Pancreas (tissue), 10 donors: ENCODE measurements at places on chromosomes 7 and 10. TPM values are rescaled to one million over a fixed set of nuclear protein-coding genes. Genes with fewer than 3 reads are reported as not detected.

DNA sequence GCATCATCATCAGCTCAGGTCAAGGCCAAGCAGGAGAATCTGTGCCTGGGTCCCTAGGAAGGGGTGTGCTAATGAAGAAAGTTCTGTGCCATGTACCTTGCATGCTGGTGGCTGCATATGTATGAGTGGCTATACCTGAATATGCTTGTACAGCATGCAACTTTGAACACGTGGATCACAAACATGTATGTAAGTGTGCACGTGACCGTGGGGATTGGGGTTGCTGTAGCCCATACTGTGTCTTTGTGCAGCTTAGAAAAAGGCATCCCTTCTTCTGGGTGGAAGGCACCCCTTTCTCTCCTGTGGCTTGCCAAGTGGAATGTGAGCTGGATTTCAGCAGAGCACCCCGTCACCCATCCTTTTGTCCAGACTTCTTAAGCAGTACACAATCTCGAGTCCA is 13.8 kb downstream of the EMX2 start:
- no peak for DNase-seq

GRCh38 chr10:10613656-10614244 is 403.9 kb upstream of the CELF2 start:
- no peak for DNase-seq

GRCh38 chr7:28596245-28596935 is 184.1 kb downstream of the CREB5 start:
- no peak for DNase-seq

DNA sequence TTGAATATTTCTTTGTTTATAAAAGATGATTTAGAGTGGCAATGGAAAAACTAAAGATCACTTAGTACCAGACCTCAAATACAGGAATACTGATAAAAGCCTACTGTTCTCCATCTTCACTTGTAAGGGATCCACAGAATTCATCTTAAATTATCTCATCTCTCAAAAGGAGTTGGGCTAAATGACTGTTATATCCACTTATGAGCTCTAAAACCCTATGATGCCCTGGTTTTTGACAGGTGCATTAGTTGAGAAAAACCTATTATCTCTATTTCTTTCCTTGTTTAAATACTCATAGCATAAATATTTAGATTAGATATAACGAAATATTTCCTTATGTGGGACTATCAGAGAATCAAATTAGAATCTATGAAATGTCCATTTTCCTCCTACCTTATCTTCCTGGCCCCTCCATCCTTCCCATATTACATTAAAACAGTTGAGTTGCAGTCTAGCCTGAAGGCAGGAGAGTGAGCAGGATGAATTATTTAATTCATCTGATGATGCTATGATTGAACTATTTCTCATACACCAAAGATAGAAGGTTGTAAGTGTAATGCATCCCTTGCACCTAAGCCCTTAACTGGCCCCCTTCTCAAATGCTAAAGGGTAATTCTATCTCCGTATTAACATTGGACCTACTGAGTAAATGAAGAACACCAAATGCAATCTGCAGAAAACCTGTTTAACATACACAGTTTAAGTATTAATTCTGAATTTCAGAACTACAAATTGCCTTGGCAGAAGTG is 29.7 kb downstream of the PPP3CB start:
- no peak for DNase-seq

DNA sequence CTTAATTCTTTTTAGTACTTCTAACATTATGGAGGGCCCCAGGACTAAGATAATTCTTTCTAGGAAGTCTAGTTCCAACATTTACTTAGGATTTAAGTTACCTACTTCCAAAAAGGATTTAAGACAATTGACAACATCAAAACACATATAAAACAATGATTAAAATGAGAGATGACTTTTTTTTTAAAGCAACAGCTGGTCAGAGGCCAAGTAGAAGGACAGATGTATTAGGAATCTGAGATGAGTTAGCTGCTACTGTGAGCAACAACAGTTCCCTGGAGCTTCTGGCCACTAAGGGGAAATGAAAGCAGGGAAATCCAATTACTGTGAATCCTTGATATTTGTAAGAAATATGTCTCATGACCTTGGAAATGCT is 222.3 kb downstream of the PHTF2 start:
- no peak for DNase-seq

DNA sequence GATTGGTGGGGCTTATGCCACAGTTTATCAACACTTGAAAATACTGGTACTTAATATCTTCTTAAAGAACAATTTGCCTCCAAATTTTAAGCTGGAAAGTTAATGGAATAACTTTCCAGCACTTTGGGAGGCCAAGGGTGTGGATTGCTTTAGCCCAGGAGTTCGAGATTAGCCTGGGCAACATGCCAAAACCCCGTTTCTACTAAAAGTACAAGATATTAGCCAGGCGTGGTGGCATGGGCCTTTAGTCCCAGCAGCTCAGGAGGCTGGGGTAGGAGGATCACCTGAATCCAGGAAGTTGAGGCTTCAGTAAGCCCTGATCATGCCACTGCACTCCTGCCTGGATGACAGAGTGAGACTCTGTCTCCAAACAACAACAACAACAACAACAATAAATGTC is 56.0 kb downstream of the PRF1 start:
- no peak for DNase-seq

DNA sequence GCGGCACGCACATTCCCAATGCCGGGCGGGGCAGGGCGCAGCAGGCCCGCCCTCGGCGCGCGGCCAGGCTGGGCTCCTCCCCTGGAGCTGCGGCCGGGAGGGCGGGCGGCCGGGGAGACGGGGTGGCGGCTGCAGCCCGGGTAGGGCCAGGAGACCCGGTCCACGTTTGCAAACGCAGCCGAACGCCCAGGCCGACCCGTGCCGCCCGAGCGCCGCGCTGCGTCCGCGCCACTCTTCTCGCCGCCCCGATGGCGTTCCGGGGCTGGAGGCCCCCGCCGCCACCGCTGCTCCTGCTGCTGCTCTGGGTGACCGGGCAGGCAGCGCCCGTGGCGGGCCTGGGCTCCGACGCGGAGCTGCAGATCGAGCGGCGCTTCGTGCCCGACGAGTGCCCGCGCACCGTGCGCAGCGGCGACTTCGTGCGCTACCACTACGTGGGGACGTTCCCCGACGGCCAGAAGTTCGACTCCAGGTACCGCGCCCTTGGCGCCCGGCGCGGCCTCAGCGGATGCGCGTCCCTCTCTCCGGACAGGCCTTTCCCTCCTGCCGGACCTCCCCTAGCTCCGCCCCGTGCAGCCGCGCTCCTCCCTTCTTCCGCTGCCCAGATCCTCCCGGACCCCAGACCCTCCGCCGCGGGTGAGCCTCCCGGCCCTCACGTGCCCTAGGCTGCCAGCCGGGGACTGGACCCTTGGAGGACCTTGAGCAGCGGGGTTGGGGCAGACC is at the start of gene FKBP9:
Gene FKBP9, plus strand, starts transcription at position 115 of the 720 bp plus-strand sequence. Its CDS starts 134 bp downstream, at position 249.
- peak; percentile 94 for DNase-seq

GRCh38 chr10:48517482-48517881 is 87.4 kb downstream of the ARHGAP22 start:
- DNase-seq: no peak

- no peak for DNase-seq
Observed at GRCh38 chr7:20797042-20797461, 10.4 kb upstream of the SP8 start.

GRCh38 chr7:71824006-71824760 is 588.0 kb downstream of the CALN1 start:
- peak; percentile 13 for DNase-seq

- peak; percentile 35 for DNase-seq
Observed at GRCh38 chr10:49115015-49115795, at the start of gene VSTM4. Gene VSTM4, minus strand, starts transcription at chr10:49115522. Its CDS starts 37 bp downstream, at chr10:49115485.

GRCh38 chr10:78320506-78320905 is 286.8 kb downstream of the RPS24 start:
- no peak for DNase-seq

GRCh38 chr7:2163600-2164555 is 68.9 kb downstream of the MAD1L1 start:
- no peak for DNase-seq

DNA sequence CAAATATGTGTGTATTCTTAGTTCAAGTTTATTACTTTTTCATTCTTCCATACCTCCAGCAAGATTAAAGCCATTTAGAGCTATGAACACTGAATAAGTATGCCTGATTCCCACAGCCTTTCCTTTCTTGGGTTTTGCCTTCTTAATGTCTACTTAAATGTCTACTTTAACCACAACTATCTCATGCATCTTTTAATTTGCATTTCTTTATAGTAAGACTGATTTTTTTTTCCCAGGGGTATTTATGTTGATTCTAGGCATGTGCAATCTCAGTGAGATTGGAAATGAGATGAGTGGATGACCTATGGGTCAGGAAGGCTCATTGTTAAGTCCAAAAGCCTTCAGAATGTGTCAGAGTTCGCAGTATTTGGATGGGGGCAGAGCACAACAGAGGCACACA is 3.6 kb downstream of the PCBD1 start:
- DNase-seq: no peak

DNA sequence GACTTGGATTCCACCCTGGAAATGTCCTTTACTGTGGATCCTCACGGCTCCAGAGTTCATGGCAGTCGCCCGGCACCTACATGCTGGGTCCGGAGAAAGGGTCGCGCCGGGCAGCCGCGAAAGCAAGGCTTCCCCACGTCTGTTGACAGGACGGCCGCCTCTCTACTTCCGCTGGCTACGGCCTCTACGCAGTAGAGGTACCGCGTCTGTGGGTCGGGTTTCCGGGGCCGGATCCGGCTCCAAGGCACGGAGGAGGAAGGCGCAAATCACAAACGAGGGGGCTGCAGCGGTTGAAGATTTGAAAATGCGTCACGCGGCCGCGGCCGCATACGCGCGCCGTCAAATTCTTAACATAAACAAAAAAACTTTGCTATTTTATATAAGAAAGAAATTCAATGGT is 649.6 kb downstream of the REEP3 start:
- no peak for DNase-seq

DNA sequence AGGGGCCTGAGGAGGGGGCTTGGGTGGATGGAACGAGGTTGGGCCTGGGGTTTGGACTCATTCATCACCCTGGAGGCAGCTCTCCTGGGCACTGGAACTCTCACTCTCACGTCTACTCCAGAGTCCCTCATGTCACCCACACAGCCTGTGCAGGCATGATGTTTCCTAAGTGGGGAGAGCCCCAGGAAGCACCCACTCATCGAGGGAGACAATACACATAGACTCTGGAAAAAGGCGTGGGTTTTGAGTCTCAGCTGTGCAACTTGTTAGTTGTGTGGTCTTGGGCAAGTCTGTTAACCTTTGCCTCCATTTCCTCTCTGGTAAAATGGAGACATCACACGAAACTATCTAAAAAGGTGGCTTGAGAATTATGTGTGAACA is 25.9 kb upstream of the RBM20 start:
- DNase-seq: no peak

DNA sequence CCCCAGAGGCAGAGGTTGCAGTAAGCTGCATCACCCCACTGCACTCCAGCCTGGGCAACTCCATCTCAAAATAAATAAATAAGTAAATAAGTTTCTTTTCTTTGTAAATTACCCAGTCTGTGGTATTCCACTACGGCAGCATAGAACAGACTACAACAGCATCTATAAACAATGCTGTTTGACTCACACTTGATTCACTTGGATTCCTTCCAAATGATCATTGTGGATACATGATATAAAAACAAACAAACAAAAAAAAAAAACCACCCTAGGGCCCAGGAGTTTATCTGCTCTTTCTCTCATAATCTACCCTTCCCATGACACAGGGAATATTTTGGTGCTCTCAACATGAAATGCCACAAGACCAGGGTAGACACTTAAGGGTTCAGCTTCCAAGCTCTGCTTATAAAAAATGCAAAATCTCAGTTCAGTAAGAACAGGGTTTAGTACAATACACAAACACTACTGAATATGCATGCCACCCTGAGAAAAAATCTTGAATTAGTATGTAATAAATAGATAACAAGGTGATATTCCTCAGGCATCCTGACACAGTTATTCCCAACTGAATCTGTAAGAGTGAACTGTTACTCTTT is 200.9 kb downstream of the FAM107B start:
- DNase-seq: no peak

DNA sequence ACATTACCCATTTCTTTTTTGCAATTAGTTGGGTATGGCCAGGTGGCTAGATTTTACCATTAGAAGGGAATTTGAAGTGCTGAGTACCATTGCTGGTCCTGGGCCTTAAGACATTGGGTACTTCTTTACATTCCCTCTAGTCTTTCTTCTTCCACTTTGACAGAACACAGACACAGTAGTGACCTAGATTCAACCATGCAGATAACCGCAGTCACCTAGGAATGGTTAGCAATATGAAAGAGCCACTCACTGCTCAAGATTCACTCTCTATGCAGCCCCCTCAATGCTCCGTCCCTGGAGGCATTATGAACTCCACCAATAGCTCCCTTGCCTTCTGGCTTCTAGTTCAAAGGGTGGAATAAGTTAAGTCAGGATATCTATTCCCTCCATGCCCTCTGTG is 16.2 kb upstream of the PON1 start:
- no peak for DNase-seq

GRCh38 chr10:59173414-59173813 is 3.0 kb upstream of the PHYHIPL start:
- no peak for DNase-seq

DNA sequence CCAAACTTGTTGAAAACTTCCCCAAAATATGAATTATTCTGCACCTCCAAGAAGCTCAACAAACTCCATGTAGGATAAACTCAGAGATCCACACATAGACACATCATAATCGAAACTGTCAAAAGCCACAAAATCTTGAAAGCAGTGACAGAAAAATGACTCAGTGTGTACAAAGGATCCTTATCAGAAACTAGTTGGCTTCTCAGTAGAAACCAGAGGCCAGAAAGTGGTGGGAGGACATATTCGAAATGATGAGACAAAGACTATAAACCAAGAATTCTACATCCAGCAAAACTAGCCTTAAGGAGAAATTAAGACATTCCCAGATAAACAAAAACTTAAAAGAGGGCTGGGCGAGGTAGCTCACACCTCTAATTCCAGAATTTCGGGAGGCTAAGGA is 38.5 kb downstream of the MCMBP start:
- no peak for DNase-seq

GRCh38 chr7:116524609-116525297 is at the start of gene CAV1:
Gene CAV1, plus strand, starts transcription at chr7:116525036. Its CDS starts 27 bp downstream, at chr7:116525063.
- DNase-seq: peak; percentile 65

DNA sequence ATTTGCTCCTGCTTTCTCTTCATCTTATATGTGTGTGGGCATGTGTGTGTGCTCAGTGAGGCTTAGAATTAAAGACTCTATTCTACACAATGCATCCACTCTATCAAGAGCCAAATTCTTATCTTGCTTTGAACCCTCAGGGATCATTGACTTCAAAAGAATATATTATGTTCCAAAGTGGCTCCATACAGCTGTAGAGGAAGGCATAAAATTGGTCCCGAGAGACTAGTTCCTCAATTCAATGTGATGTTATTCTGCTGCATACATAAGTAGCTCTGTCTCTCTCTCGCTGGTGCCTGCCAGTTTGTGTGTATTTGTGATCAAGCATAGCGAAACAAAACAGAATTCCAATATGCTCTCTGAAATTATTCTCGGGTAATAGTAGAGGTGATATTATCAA is 997.9 kb upstream of the POT1 start:
- no peak for DNase-seq

- DNase-seq: no peak
Observed at GRCh38 chr10:12556039-12556438, 206.7 kb downstream of the CAMK1D start.

Gene CXCL12
- 80.2 TPM for total RNA-seq

Gene CCDC3
- 0.94 TPM for total RNA-seq

Gene OPN1SW
- total RNA-seq: not detected

Gene SUN1
- total RNA-seq: 51.7 TPM

Gene LIPM
- not detected for total RNA-seq

Gene TMEM236
- total RNA-seq: 0.22 TPM

Gene ANAPC16
- 52.4 TPM for total RNA-seq

Gene HILPDA
- total RNA-seq: 3.9 TPM

Gene CD36
- 12.0 TPM for total RNA-seq

Gene BTBD16
- 0.14 TPM for total RNA-seq

Gene CRPPA
- total RNA-seq: 1.3 TPM
